ENCODE measurements at places on chromosomes 1 and 21.
A peak's percentile ranks its signal among the peaks of the same experiment; 100 is the strongest.

DNA sequence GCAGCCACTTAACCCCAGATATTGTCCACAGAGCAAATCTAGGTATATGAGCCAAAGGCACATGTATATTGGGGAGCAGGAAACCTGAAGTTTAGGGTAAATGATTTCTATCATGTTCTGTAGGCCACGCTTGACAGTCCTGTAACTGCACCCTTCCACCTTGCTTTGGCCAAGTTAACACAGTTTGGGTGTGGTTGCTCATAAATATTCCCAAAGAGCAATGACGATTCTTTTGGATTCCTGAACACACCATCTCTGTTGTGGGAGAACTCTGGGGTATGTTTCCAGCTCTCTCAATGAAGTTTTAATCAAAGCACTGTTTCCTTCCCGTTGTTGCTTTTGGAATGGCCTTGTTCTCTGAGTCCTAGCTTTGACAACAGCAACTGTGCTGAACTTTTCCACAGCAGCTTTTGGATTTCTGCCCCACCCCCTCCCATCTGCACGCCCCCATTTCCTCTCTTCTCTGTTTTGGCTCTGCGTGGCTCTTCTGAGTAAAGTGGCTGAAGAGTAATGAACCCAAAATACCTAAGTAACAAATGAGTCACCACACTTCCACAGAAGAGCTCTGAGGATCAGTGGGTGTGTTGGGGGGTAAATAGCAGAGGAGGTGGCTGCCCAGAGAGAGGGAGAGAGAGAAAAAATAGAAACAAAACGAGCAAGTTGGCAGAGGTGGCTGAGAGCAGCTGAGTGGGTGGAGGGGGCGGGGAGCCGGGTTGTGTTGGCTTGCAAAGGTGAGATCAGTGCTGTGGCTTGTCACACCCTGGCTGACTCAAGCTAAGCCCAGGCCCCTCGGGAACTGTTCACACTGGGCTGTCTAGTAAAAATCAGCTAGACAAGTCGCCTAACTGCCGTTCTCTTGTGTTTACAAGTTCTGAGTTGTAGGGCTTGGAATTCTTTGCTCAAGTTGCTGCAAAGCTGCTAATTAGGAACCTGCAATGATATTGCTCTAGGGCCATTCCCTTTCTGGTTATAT, 26.9 kb upstream of the RAP1A start:
- peak; percentile 47 for DNase-seq

GRCh38 chr1:31576743-31577455, 584 bp downstream of the TINAGL1 start:
- DNase-seq: no peak

- DNase-seq: peak; percentile 65
Observed at GRCh38 chr1:155134880-155135414, 705 bp upstream of the SLC50A1 start.

- DNase-seq: no peak
Observed at GRCh38 chr1:168466714-168467131, 77.1 kb downstream of the XCL2 start.

GRCh38 chr1:204345941-204346645, 13.6 kb downstream of the PLEKHA6 start:
- DNase-seq: no peak

- no peak for DNase-seq
Observed at GRCh38 chr1:202781180-202781579, 27.0 kb downstream of the KDM5B start.

- no peak for DNase-seq
Observed at GRCh38 chr1:75901371-75901770, 30.8 kb downstream of the ASB17 start.

DNA sequence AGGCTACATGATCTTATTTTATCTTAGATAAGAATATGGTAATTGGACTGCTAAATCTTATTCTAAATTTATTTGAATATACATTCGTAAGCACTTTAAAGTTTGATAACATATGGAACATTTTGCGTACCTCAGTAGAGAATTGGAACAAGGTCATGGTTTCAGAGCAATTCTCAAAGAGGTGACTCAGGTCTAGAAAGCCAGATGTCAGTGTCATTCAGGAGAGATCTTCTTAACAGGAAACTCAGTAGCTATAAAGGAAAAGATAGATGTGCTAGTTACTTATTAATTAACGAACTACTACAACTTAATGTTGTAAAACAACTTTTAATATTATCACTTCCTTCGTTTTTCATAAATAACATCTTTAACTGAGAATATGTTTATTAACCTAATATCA, 142.5 kb downstream of the USP25 start:
- no peak for DNase-seq

DNA sequence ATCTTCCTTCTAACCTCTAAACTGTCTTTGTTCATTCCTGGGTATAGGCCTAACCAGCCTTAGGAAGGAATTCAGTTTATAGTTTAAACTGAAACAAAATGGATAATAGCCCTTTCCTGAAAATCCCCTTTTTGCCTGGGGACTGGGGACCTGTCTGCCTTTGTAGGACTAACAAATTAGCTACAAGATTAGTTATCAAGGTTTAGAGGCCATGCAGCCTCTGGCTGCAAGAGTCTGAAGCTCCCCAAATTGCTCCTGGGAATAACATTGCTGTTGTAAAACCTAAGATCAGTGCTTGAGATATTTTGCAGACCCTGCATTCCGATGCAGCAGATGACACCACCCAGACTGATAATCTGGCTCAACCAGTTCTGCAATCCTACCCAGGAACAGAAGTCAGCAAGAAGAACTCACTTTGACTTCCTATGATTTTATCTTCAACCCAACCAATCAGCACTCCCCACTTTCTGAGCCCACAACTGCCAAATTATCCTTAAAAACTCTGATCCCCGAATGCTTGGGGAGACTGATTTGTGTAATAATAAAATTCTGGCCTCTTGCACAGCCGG, 96.6 kb upstream of the ETV3 start:
- DNase-seq: no peak

DNA sequence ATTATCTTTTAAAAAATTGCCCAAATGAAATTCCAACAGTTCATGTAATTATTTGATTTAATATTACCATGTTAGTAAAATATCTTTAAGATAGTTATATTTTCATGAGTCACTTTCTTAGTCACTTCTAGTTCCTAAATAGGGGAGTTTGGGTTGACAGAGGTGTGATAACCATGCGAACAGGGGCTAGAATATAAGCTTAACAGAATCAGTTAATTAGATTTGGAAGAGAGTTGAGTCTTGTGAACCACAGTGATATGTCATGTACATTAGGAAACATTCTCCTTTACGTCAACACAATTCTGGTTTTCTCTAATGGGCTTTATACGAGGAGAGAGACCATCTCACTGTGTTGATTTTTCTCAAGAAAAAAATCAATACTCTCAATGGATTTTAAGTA, 64.8 kb upstream of the ZNF281 start:
- no peak for DNase-seq

GRCh38 chr1:78950826-78951225, 55.7 kb downstream of the ADGRL4 start:
- no peak for DNase-seq

- no peak for DNase-seq
Observed at GRCh38 chr1:81802707-81803430, 2.1 kb downstream of the ADGRL2 start.

GRCh38 chr1:204105131-204105515, 32.2 kb downstream of the SOX13 start:
- no peak for DNase-seq

DNA sequence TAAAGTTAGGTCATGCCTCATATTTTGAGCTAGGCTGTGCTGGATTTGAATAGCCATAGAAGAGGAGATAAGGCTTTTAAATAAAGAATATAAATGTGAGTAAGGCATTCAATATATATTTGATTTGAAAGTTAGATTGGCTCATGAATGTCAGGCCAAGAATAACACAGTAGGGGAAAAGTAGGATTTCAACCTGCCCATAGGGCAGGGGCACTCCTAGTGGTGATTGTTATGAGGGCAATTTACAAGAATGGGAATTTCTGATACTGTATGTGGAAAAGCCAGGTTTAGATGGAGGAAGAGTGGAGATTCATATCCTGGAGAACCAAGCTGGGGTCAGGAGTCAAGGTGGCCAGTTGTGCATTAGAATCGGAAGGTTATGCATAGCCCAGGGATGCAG, 74.9 kb downstream of the DNAH14 start:
- DNase-seq: no peak

DNA sequence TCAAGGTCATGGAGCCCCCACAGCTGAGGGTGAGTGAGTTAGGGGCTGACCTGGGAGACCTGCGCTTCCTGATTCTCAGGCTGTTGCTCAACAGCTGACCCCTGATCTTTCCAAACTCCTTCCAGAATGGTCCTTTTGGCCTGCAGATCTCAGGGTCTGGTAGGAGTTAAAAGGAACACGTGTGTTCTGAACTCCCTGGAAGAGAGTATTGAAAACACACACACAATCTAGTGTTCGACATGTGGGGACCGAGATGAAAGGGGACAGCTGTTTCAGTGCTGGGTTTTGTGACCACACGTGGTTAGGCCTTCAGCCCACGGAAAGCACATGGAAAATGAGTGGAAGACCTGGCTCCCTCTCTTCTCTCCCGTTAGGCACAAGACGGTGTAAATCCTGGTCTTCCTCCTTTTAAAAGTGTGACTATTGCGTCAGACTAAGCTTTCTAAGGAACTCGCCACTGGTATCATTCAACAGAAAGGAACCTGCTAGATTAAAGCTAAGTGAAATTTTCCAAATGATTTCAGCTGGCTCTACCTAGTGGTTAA, 49.6 kb downstream of the RUNX1 start:
- no peak for DNase-seq

DNA sequence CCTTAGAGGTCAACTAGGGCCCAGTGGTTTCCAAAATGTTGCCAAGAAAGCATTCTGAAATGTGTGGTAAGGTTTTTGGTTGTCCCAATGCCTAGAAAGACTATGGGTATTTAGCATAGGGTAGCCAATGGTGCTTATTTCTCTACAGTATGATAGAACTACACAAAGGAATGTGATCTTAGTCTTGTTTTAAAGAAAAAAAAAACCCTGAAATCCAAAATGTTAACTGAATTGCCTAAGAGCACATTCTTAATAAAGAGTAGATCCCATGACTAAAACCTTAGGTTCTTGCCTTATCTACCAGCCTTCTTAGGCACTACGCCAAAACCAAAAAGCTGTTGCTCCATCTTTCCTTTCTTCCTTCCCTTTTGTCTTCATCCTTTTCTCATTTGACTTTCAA, 428.2 kb downstream of the MRPL39 start:
- peak; percentile 36 for DNase-seq

GRCh38 chr1:23627069-23627735, 64.4 kb upstream of the RPL11 start:
- DNase-seq: no peak

DNA sequence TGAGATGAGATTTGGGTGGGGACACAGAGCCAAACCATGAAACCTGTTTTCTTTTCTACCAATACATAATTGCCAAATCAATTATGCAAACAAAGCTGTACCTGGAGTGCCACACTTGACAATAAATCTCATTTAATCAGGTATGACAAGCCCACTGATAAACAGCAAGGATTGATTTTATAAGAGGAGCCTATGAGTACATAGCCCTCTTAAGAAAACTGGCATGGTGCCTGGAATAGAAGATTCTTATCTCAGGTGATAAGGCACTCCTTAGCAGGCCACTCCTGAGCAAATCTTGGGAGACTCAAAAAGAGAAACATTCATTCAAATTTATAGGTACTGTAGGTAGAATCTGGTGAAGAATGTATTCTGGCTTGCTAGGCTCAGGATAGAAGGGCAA, 28.6 kb upstream of the PDE4B start:
- DNase-seq: no peak

DNA sequence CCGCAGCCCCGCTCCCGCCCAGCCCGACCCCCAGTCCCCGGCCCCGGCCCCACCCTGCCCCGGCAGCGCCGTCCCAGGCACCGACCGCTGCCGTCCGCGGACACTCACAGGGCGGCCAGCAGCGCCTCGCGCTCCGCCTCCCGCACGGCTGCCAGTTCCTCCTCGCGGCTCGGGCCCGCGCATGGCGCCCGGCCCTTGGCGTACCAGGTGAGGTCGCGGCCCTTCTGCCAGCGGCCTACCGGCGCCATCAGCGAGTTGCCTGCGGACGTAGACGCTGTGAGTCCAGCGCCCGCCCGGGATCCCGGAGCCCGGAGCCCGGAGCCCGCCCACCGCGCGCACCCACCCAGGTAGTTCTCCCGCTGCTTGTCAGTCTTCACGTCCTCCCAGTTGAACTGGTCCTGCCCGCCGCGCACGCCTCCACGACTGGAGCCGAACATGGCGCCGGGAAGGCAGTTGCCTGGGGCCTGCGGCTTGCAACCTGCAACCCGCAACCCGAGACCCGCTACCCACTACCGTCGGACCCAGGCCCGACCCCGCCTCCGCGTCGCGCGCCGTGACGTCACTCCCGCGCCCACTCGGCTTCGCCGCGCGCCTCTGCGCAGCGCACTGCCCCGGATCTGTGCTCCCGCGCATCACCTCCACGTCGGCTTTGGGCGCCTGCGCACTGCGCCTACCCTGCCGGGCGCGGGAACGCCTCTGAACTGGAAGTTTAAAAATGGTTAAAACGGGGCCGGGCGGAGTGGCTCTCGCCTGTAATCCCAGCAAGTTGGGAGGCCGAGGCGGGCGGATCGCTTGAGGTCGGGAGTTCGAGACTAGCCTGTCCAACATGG, at the start of gene C1orf35:
TSS of gene C1orf35 (minus strand) at position 535 of the 830 bp plus-strand sequence. CDS start at position 437, 98 bp downstream.
- DNase-seq: peak; percentile 89

- no peak for DNase-seq
Observed at GRCh38 chr21:26794597-26795411, 50.4 kb downstream of the ADAMTS1 start.

GRCh38 chr1:29830916-29831315, 594.6 kb downstream of the PTPRU start:
- no peak for DNase-seq

DNA sequence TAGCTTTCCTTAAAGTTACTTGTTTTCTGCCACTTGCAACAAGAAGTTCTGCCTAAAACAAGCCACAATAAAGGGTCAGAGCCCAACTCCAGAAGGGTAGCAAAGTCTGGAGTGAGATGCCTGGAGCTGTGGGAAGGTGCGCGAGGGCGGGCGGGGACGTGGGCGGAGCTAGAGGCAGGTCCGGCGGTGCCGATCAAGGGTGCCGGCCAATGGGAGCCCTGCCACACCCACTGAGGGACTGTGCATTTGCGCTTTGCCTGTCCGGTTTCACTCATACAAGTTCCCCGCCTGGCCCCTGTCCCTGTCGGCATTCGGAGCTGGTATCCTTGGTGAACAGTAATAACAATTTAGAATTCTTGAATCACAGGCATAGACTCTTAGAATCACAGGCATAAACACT, 732.4 kb downstream of the MATN1 start:
- no peak for DNase-seq

GRCh38 chr1:67339623-67340343, 32.1 kb downstream of the IL12RB2 start:
- DNase-seq: peak; percentile 25

DNA sequence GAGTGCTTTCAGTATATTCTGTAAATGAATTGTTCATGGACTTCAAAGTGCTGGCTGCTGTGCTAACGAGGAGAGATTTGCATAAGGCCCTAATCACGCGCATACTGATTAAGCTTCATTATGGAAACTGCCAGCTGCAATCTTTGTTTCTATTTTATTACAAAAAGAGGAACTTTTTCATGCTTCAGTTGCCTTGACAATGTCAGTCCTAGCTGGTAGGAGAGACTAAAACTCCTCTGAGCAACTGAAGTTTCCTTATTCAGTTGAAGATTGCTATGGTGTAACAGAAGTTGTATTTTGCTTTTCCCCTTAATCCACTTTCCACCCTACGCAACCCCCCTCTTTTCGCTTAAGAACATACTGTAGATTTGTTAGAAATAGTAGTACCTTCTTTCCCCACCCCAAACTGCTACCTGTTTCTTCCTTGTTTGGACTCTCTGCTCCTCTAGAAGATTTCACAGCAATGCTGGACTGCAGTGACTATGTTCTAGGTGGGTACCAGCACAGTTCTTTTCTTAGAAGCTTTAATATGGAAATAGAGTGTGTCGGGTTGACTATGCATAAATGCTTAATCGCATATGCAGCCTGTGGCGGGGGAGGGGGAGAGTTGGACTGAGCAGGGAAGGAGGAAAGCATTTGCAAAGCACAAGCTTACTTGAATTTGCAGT, 108.3 kb downstream of the POU2F1 start:
- DNase-seq: peak; percentile 84
